ENCODE measurements at places on chromosomes 2 and 18.

DNA sequence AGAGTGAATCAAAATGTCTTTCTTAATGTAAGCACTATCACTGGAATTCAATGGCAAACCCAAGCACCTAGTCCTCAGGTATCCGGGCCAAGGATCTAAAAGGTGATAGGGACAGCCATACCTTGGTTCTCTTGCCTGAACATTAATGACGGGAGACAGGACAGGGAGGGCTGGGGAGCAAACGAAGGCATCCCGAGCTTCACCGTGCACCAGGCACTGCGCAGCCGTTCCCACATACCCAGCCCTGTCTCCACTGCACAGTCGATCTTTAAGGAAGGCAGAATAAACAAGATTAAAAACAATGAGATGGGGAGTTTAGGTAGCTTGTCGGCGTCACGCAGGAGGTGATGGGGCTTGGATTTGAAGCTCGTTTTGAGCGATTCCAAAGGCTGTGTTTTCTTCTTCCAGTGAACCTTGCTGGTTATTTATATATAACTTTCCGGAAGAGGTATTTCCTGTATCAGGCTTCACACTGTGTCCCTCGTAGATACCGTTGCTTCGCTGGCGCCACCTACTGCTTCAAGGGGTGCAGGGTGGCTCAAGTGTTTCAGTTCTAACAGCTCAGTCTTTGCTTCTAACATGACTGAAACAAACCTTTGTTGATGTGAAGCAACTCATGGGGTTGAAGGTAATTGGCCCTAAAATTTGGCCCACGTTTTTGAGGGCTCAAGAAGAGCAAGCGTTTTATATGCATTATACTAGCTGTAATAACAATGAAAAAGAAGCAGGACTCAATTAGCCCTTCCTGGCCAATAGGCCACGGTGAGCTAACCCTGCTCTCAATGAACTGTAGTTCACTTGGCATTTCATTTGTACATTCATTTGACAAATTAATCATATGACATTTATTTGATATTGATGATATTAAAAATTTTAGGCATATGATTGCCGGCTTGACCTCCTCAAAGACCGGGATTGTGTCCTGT lies 77.4 kb downstream of the DCDC2C start:
- peak; percentile 4 for DNase-seq

GRCh38 chr2:43421194-43421593 lies 174.6 kb downstream of the THADA start:
- no peak for DNase-seq

DNA sequence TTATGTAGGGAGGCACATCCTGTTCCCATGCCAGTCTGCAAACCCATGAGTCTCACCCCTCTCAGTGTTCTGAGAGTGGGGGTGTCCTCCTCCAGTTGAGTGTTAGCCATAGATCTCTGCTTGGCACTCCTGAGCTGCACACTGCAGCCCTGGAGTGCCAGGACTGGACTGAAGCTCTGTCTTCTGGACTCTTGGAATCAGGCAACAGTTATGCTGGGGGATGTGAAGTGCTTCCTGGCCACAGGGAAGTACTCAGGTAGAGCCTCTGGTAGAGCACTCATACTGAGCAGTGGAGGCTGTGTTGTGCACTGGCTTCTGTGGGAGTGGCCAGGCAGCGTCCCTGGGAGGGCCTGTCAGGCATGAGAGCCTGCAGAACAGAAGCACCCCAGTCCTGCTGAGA lies 43.0 kb downstream of the SERPINB7 start:
- DNase-seq = no peak

GRCh38 chr2:16244966-16245320 lies 304.6 kb downstream of the MYCN start:
- no peak for DNase-seq

GRCh38 chr2:16852651-16853050 lies 187.0 kb upstream of the CYRIA start:
- DNase-seq = no peak

DNA sequence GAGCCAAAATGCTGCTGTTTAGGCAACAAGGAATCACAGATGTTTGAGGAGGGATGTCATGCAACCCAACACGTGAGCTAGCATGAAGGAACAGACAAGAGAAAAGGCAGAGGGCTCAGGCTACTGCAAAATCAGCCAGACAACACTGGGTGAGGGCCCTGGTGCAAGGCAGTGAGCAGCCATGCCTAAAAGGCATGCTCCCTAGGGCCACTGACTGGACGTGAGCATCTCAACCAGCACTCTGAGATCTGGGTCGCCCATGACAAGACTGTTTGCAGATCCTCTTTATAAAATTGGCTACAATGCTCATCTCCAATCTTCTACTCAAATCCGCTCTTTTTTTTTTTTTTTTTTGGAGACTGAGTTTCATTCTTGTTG lies 49.1 kb downstream of the KIAA2012 start:
- DNase-seq = no peak

- DNase-seq = no peak
Measured at GRCh38 chr2:126769118-126769517, 113.2 kb downstream of the GYPC start.

DNA sequence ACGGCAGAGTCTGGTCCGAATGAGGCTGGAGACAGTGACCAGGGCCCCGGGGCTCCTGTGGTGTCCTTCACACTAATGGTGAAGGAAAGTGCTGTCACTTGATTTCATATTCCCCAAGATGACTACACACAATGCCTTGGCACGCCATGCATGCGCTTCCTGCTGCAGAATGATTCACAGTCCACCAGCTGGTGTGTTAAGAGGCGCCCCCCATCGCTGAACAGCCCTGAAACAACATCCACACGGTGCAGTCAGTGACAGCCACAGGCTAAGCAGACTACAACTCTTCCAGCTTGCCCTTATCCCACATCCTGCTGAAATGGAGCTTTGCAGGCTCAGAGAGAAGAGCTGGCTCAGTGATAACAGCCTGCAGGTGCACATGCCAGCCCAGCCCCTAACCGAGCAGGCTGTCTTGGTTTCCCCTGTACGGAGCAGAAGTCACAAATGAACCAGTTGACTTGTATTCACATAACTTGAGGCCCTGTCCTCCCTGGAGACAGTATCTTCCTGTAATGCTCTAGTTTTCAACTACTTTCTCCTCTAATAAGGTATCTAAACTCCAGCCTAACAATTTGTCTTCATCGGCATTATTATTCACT lies 24.3 kb upstream of the CDH20 start:
- no peak for DNase-seq

DNA sequence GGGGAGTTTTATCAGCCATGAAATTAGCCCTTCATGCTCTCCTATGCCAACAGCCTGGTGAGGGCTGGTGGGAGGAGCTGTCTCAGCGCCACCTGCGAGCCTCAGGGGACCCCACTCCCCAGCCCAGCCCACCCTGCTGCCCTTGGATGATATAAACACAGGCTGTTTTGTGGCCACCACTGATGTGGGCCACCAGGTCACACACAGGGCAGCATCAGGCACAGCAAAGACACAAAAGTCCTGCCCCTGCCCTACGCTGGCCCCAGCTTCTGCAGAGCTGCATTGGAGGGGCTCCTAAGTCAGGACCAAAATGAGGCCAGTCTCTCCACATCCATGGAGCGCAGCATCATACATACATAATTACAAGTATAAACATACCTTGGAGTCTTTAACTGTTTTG lies 110.6 kb upstream of the TEX51 start:
- no peak for DNase-seq

DNA sequence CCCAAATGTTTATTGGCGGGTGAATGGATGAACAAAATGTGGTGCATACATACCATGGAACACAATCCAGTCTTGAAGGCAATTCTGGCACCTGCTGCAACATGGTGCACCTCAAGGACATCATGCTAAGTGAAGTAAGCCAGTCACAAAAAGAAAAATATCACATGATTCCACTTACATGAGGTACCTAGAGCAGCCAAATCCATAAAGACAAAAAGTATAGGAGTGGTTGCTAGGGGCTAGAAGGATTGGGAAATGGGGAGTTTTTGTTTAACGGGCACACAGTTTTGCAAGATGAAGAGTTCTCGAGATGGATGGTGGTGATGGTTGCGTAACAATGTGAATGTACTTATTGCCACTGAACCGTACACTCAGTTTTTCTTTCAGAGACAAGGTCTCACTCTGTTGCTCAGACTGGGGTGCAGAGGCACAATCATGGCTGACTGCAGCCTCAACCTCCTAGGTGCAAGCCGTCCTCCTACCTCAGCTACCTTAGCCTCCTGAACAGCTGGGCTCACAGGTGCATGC lies 90.9 kb upstream of the CERS6 start:
- no peak for DNase-seq

Measured in effector CD8-positive, alpha-beta T cell (primary cell).